Pulmonary artery endothelial cell (primary cell): ENCODE measurements at places on chromosomes 2 and 18. TPM values are rescaled to one million over a fixed set of nuclear protein-coding genes. Genes with fewer than 3 reads are reported as not detected.

CRYGD gene
- not detected in 2 replicates for total RNA-seq

DNA sequence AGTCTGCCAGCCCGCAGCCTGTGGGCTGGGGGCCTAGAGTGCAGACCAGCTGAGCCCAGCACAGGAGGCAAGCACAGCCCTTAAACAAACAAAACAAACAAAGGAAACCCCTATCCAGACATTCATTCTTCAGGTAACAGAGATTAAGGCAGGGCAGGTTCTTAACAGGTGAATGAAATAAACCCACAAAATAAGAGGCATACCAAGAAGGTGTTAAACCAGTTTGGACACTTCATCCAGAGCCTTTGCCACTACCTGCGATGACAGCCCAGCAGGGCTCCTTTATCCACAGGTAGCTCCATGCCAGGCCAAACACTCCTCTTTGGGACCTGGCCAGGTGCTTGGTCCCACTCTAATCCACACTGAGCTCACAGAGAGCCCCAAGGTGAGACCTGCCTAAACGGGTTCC is 209.7 kb upstream of the SIX2 start:
- no peak for DNase-seq

- no peak for DNase-seq
These were observed 11.1 kb downstream of the ONECUT2 start for GRCh38 chr18:57446322-57446721.

DNA sequence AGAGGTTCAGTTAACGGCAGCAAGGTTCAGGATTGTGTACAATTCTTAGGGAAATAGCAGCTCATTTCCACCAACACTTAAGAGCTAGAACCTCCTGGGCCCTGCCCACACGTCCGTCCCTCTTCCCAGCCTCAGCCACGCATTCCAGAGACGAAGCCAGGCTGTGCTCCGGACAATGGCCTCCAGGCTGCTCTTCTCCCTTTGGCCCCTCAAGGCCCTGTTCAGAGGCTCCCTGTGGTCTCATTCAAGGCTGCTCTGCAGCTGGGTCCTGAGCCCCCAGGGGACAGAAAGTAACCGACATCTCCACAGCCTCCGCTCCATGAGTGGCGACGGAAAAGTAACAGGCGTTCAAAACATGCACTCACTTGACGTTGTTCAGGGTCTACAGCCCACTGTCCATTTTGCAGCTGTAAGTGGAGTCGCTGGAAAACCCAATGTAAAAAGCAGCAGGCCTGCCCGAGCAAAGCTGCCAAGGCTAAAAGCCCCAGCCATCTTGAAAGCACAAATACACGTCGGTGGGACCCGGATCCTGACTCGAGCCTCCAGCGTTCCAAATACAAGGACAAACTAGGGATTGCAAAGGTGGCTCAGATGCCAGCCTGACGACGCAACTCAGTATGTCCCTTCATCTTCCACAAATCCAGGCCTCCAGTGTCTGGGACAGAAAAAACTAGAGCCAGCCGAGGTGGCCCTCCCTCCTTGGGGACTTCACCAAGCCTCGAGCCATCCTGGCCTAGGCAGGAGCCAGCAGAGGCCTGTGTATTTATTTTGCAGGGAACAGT is 76.9 kb downstream of the NDUFA10 start:
- DNase-seq, result no peak

SERPINB10 gene
- total RNA-seq, result not detected in 2 replicates

DNA sequence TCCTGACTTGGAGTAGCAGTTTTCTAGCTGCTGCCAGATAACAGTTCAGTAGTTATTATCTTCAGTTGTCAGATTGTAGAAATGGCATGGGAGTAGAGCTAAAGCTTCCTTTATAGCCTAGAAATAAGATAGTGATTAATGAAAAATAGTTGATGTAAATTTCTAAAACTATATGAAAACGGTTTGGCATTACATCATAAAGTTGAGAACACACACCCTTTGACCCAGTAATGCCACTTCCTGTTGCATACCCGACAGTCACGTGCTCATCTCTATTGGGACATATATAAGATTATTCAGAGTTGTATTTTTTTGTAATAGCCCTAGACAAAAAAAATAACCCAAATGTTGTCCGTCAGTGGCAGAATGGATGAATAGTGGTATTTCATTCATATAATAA is 39.4 kb upstream of the ASB1 start:
- no peak for DNase-seq
